ENCODE measurements at places on chromosomes 12 and 14. TPM values are rescaled to one million over a fixed set of nuclear protein-coding genes. Genes with fewer than 3 reads are reported as not detected.

The POTEG gene
- total RNA-seq, result not detected

GRCh38 chr12:52415870-52416750, 10.0 kb upstream of the KRT82 start:
- DNase-seq, result no peak

DNA sequence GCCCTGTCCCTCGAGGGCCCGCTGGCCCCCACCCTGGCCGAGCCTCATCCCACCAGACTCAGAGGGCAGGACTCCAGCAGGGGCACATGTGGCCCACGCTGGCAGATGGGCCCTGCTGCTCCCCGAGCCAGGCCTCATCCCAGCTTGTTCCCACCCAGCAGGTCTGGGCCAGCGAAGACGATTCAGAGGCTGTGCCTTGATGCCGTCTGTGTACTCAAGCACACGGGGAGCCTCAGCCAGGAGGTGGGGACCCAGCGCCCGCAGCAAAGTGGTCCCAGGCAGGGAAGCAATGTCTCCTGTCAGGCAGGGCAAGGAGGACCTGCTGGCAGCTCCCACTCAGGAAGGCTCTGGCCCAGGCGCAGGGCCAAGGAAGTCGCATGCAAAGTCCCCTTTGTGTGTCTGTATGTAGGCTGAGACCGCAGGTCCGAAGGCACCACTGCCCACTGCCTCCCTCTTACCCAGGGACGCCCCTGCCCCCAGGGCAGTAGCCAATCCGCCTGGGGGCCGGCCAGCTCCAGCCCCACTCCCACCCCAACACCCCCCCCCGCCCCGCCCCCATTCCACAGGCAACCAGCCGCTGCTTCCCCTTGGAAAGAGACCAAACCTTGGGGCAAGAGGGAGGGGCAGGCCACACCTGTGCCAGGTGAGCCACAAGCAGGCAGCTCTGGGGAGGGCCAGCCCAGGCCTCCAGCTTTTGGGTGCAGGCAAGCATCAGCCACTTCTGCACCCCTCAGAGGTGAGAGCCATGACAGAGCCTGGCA, 9.4 kb downstream of the DEGS2 start:
- DNase-seq, result no peak

GRCh38 chr12:107254258-107254856, 161.0 kb upstream of the CRY1 start:
- DNase-seq, result no peak

DNA sequence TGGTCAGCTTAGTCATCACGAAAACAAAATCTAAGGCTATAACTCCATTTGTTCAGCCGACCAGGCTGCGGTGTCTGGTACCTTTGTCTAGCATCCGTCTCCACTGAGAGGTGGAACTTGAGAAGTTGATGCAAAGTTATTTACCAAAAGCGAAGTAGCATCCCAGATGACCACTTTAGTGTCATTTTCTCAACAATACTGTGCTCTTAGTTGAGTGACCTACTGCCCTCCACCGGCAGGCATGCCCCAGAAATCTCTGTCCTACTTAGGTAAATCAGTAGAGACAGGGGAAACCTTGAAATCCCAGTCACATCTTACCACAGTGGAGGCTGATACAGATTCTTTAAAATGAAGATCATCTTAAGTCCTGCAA, 1.3 kb upstream of the ST8SIA1 start:
- DNase-seq, result no peak

The IRAK3 gene
- total RNA-seq, result 1.7 TPM

The LRTM2 gene
- total RNA-seq, result not detected

DNA sequence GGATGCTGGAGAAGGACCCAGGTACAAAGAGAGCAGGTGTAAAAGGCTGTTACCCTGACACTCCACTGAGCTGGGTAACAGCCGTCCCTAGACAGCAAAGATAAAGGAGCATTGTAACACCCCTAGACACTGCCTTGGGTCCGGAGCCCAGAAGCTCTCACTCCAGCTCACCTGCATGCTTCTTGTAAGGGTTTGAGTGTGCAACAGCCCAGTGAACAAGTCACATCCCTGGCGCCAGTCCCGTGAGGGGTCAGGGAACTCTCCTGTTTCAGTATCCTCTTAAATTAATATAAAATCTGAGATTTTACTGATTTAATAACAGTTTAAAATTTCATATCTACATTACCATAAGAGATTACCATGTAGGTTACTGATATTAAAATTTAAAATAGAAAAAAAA, 124.8 kb upstream of the LMO3 start:
- no peak for DNase-seq

GRCh38 chr14:95318399-95319311, 1.1 kb downstream of the CLMN start:
- DNase-seq, result peak; percentile 89

The KRT3 gene
- total RNA-seq, result not detected

- no peak for DNase-seq
Observed at GRCh38 chr12:14362352-14362751, 3.1 kb upstream of the ATF7IP start.
